Myometrial cell (primary cell): ENCODE measurements at places on chromosomes 7 and 10. TPM values are rescaled to one million over a fixed set of nuclear protein-coding genes. Genes with fewer than 3 reads are reported as not detected.

Gene TDRD1
- total RNA-seq = 0.35 TPM in 1 of 2 replicates, not detected in the other

Gene FAM25G
- not detected in 2 replicates for total RNA-seq

Gene RHOBTB1
- 7.5 and 10.3 TPM in 2 replicates for total RNA-seq

Gene CRTAC1
- total RNA-seq = not detected in 2 replicates

Gene PKD2L1
- total RNA-seq = not detected in 2 replicates

Gene MSS51
- total RNA-seq = 1.2 and 1.6 TPM in 2 replicates

Gene CNNM2
- 1.7 and 2.3 TPM in 2 replicates for total RNA-seq

Gene SLC29A4
- total RNA-seq = 0.86 and 1.6 TPM in 2 replicates

Gene GPNMB
- 19.6 and 23.2 TPM in 2 replicates for total RNA-seq

Gene CPA1
- total RNA-seq = not detected in 2 replicates

Gene ELFN1
- total RNA-seq = 0.29 and 0.89 TPM in 2 replicates

Gene NPY
- total RNA-seq = not detected in 2 replicates

Gene KIAA1217
- total RNA-seq = 3.5 and 5.0 TPM in 2 replicates

Gene CHAT
- not detected in 2 replicates for total RNA-seq

Gene MMRN2
- total RNA-seq = 7.4 and 9.8 TPM in 2 replicates

Gene CACNA2D1
- 12.8 and 13.3 TPM in 2 replicates for total RNA-seq

Gene BUD23
- 99.5 and 104 TPM in 2 replicates for total RNA-seq

Gene TCAF1
- total RNA-seq = 47.3 and 68.1 TPM in 2 replicates

Gene PPP1R17
- total RNA-seq = not detected in 2 replicates

Gene TMEM273
- total RNA-seq = not detected in 2 replicates

Gene C7orf57
- total RNA-seq = 0.18 TPM in 1 of 2 replicates, not detected in the other

Gene FAM241B
- total RNA-seq = 0.18 and 0.29 TPM in 2 replicates

Gene TMEM176A
- 0.53 and 1.2 TPM in 2 replicates for total RNA-seq
